ENCODE measurements at places on chromosomes 16 and 17. TPM values are rescaled to one million over a fixed set of nuclear protein-coding genes. Genes with fewer than 3 reads are reported as not detected.

- no peak for DNase-seq
These were observed 11.6 kb downstream of the WIPF2 start for GRCh38 chr17:40230670-40231069.

GRCh38 chr17:27391427-27391826, 64.8 kb upstream of the KSR1 start:
- DNase-seq: no peak

- DNase-seq: no peak
These were observed 173.8 kb upstream of the CCL2 start for GRCh38 chr17:34081269-34081668.

The NF1 gene
- 48.9 TPM for total RNA-seq

The CTRB1 gene
- not detected for total RNA-seq
